ENCODE measurements at places on chromosomes 6 and 20.

DNA sequence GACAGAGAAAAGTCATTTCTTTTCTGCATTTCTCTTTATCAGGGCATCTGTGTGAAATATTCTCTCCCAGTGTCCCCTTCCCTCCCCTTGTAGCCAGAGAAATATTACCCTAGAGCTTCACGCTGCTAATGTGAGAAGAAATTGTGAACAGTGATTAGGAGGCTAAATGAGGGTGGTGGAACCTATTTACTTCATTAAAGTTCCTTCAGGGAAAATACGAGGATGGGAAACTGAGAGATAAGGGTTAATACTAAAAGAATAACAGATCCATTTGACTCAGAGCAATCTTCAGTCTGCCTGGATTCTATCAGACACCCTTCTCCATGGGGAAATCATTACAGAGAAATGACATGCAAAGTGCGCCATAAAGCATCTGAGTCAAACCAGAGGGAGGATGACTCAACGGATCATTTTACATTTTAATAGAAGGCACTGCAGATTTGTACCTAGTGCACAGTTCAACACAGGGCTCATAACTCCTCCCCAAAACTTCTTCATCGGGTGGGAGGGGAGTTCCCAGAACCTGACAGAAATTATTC, 131.3 kb downstream of the GJA10 start:
- DNase-seq = no peak

- no peak for DNase-seq
These were observed 3.1 kb upstream of the ZNF831 start for GRCh38 chr20:59160389-59161115.

- no peak for DNase-seq
These were observed 39.5 kb downstream of the SPDEF start for GRCh38 chr6:34516391-34517324.

- DNase-seq = no peak
These were observed 1.3 kb upstream of the CNKSR3 start for GRCh38 chr6:154511791-154512190.

DNA sequence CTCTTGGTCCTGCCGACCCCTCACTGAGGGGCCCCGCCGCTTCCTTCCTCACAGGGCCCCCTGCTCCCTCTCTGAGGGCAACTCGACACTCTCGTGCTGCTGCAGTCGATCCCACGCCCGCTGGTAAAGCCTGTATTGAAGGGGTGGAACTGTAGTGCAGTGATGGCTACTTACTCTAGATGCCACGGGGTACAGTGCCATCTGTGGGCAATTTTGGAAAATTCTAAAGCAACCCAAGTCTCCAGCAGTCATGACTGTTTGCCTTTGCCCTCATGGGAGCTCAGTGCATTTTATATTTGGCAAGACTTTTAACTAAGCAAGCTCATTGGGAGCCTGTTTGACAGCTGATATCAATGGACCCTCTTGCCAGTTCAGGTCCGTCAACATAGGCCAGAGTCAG, 6.5 kb upstream of the C6orf136 start:
- DNase-seq = no peak

DNA sequence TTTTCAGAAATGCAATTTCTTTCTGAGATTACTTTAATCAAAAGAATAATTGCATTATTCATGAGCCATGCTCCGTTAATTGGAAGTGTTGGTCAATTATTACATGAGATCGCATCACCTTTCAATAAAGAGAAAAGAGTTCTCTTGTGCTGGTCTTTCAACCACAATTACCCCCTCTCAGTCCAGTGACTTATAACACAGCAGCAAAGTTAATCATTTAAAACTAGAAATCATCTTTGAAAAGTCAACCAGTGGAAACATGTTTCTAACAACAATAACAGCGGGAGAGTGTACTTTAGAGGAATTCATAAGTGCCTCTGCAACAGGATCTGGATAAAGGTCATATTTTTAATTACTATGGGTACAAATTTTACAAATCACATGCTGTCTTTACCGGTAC, 384.4 kb upstream of the AGPAT4 start:
- DNase-seq = no peak

GRCh38 chr6:129555206-129555832, 154.7 kb downstream of the ARHGAP18 start:
- DNase-seq = no peak

GRCh38 chr6:111480988-111481822, 1.8 kb downstream of the REV3L start:
- DNase-seq = no peak

DNA sequence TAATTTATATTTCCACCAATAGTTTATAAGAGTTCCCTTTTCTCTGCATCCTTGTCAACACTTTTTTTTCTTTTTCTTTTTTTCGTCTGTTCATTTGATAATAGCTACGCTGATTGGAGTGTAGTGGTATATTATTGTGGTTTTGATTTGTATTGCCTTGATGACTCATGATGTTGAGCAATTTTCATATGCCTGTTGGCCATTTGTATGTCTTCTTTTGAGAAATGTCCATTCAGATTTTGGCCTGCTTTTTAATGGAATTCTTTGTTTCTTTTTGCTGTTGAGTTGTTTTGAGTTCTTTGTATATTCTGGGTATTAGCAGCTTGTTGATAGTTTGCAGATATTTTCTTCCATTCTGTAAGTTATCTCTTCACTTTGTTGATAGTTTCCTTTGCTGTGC, 773.4 kb downstream of the KIF16B start:
- DNase-seq = no peak

- DNase-seq = no peak
These were observed 26.2 kb upstream of the SRF start for GRCh38 chr6:43144879-43145278.

GRCh38 chr6:80277501-80277900, 171.0 kb downstream of the BCKDHB start:
- no peak for DNase-seq

DNA sequence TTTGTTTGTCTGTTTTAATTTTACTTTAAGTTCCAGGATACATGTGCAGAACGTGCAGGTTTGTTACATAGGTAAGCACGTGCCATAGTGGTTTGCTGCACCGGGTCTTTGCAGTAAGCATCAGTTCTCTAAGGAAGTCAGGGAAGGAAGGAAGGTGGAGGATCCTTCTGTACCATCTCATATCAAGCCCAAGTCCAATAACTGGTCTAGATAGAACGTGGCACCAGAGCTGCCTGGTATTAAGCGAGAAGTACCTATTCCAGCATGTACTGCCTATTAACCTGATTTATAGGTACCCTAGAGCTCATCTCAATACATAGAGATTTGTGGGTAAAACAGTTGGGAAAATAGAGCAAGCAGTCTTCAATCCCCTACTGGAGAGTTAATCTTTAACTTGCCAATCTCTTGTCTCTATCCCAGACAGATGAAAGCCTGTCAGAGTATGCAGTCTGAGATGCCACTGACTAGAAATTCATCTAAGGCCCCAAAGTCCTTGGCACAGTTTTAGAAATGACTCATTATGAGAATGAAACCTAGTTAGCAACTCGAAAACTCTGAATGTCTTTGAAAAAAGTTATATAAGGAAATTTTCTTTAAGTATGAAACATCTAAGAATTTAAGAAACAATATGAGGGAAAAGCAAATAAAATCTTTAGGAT, 144.9 kb downstream of the TFAP2A start:
- no peak for DNase-seq

- no peak for DNase-seq
These were observed 107.1 kb downstream of the UNC5CL start for GRCh38 chr6:40931931-40932330.

GRCh38 chr6:52976591-52977035, 18.5 kb downstream of the GSTA4 start:
- DNase-seq = no peak

DNA sequence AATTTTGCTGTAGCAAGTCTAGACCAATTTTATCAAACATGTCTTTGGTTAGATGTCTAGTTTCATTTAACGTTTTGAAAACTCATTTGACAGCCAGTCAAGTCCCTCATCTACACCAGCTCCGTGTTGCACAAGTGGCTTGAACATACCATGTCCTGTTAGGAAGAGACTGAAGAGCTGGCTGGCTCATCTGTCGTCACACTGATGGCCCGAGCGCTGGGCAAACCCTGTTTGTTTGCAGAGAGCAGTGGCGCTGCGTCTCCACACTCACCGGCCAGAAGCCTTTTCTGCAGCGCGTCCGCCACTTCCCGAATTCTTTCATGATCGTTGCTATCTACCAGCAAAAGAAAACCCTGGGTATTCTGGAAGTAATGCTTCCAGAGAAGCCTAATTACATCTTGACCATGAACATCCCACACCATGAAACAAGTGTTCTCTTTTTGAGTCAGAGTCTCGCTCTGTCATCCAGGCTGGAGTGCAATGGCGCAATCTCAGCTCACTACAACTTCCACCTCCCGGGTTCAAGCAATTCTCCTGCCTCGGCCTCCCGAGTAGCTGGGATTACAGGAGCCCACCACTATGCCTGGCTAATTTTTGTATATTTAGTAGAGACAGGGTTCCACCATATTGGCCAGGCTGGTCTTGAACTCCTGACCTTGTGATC, 10.7 kb upstream of the TCFL5 start:
- no peak for DNase-seq

- no peak for DNase-seq
These were observed 168.0 kb upstream of the LRFN2 start for GRCh38 chr6:40755046-40755681.

DNA sequence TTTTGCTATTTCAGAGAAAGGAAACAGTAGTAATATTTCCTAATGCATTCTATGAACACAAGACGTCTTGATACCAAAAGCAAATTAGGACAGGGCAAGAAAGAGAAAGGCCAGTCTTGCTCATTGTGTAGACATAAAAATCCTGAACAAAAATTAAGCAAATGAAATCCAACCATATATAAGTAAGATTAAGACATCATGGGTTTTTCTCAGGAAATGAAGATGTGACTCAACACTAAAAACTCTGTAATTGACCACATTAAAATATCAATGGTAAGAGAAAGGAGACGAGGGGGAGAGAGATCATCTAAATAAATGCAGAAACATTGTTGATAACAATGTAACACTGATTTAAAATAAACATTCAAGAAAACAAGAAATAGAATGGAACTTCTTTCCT, 205.4 kb downstream of the SOD2 start:
- no peak for DNase-seq

DNA sequence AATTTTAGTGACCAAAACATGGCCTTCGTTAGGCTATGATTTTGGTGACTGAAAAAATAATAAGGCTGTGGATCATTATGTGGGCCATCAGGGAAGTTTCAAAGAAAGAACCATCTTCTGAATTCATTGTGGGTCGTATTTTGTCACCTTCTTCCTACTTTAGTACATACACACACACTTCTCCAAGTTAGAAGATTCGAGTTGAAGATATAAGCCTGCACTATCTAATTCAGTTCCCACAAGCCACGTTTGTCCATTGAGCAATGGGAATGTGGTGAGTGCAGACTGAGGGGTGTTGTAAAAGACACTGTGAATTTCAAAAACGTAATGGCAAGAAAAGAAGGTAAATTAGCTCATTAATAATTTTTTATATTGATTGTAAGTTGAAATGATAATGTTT, 766.0 kb downstream of the KIF16B start:
- DNase-seq = no peak

DNA sequence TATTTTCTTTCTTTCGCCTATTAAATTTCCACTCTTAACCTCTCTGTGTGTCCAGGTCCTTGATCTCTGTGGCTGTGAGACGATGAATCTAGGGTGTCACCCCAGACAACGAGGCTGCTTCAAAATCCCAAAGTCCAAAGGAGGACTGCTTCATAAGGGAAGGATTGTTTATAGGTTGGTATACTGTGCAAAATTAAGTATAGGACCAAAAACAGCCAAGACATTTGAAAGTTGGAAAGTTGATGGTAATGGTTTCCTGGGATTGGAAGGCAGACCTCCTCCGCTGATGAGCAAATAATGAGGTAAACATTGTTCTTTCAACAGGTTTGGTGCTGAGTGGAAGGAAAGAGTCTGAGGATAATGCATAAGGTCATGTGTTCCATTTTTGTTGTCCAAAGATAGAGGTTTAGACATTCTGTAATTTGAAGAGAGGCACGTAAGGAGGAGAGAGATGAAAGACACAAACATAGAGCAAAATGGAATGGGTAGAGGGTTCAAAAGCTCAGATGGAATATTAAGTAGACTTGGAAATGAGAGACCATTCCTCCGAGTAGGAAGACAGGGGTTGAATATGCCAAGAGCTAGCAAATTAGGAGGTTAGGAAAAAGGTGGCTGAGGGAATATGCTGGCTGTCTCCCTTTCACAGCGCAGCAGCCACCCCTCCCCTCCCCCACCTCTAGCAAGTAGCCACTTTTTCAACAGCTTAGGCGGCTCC, 24.8 kb downstream of the ZNF311 start:
- no peak for DNase-seq

DNA sequence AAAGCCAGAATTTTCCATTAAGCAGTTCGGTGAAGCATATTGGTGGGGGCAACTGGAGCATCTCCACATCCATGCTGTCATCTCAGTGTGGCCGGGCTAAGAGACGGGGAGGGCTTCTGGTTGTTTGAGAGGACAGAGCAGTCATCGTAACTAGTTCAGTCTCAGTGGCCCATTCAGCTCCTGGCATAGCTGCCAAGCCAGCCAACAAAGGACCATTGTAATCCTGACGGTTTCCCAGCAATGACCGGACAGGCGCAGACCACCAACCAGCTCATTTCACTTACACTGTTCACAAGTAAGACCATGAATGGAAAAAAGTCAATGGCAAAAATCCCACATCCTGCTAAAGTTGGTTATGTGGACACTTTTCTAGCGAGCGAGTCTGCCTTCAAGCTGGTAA, 14.9 kb upstream of the HDDC2 start:
- DNase-seq = no peak

GRCh38 chr6:45690846-45691245, 313.1 kb upstream of the SUPT3H start:
- no peak for DNase-seq

DNA sequence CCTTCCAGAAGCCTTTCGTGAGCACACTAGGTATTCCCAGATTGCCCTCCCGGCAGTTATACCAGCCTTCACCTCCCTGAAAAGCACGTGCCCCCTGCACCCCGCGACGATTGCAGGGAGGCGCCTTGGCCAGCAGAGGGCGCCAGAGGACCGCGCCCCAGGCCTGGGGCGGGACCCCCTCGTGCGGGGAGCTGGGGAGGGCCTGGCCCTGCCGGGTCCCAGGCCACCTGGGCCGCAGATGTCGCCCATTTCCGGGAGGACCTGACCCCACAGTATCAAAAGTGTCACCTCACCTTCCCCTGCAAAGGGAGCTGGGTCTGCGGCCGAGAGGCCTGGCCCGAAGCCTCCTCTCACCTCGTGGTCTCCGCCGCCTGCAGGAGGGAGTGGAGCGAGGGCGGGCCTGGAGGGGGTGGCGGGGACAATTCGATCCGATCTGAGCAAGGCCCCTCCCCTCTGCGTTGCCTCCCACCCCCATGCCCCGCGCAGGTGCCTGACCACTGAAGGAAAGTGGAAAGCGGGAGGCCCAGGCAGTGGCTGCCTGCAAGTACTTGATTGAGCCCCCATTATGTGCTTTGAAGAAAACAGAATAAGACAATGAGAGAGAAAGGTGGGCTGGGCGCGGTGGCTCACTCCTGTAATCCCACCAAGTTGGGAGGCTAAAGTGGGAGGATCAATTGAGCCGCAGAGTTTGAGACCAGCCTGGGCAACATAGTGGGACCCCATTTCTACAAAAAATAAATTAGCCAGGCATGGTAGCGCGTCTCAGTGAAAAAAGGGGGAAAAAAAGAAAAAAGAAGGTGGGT, 3.5 kb upstream of the SNAI1 start:
- DNase-seq = peak; percentile 76

GRCh38 chr20:48282591-48283228, 497.4 kb upstream of the SULF2 start:
- no peak for DNase-seq

- DNase-seq = no peak
These were observed 114.2 kb downstream of the SNX5 start for GRCh38 chr20:17854307-17854903.

- DNase-seq = no peak
These were observed 27.7 kb upstream of the PTPN1 start for GRCh38 chr20:50482396-50482981.

- DNase-seq = no peak
These were observed 33.2 kb upstream of the PAQR8 start for GRCh38 chr6:52328729-52329128.
